Esophagus mucosa (tissue), 1 donor: ENCODE measurements at places on chromosomes 12 and 14.

GRCh38 chr12:30970559-30971197 lies 44.1 kb downstream of the TSPAN11 start:
- peak; percentile 50 for ATAC-seq

- ATAC-seq: no peak
These were observed 26.1 kb upstream of the STAC3 start for GRCh38 chr12:57276935-57277563.

DNA sequence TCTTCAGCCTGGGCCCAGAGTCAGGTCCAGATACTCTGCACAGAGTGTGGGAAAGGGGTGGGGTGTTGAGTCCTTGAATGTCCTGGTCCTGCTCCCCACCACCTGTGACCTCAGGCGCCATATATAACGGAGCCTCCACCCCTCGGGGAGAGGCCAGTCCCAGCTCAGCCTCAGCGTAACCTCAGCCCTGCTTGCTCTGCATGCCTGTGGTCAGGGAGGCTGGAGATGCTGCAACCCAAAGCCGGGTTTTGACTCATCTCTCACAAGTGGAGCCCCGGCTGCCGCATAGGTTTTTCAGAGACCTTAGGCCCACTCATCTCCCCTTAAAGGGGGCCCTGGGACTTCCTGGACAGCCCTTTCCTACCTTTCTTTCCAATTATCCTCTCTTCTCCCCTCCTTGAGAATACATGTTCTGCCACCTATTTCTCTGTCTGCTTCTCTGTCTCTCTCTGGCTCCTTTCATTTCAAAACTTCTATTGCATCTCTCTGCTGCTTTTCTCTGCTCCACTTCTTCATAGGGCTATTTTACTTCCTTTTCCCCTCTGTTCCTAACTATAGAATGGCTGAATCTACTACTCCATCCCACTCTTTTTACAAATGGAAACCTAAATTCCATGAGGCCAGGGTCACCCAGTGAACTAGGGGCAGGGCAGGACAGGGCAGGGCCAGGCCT lies 1.2 kb downstream of the ITGB7 start:
- ATAC-seq: peak; percentile 13

- no peak for ATAC-seq
These were observed 44.5 kb downstream of the LRRC9 start for GRCh38 chr14:59964251-59965007.

DNA sequence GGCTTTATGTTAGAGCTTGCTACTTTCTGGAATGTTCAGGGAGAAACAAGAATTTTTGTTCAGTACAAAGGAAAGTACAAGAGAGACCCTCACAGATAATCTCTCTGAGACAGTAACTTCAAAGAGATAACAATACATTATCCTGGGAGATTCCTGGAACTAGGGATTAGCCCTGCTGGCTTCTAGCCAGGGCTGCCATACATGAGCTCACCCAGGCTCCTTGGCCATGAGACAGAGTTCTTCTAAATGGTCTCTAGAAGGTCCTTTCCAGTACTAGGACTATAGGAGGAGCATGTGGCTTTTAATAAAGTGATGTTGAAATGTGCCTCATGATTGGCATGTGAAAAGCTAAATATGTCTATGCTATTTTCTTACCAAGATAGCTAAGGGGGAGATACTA lies 342.5 kb downstream of the EMP1 start:
- ATAC-seq: no peak

DNA sequence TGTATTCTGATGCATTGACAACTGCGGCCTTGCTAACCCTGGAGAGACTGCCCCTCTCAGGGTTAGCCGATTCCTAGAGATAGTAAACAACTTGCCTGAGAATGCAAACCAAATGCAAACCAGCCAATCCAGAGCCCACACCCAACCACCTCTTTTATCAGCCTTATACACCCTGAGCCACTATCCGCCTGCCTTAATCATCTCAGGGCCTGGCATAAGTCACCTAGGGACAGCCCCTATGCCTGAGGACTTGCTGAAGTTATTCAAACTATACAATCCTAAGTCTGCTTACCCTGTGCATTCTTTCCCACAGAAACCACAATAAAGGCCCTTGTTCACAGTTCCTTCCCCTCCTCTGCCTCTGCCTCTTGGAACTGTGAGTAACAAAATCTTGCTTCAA lies 177.2 kb downstream of the KCNA5 start:
- peak; percentile 48 for ATAC-seq

- no peak for ATAC-seq
These were observed 25.5 kb downstream of the SERPINA11 start for GRCh38 chr14:94427016-94427613.

DNA sequence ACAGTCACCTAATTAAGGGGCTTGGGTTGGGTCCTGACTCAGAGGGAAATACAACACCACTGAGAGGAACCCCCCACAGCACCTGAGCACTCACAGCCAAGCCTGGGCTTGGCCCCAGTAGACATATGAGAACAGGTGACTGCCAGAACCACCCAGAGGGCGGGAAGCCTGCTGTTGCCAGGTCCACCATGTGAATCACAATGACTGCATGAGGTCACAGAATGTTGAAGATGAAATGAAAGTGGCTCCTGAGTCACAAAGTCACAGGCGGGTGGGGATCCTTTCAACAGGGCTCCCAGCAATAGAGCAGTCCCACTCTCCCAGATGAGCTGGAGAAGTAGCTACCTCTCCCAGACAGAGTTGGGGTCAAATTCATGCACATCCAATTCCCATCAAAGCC lies at the start of gene LRRC74A:
TSS of gene LRRC74A (plus strand) at position 287 of the 400 bp plus-strand sequence. CDS start 290 bp downstream, outside the sequence.
- peak; percentile 73 for ATAC-seq

DNA sequence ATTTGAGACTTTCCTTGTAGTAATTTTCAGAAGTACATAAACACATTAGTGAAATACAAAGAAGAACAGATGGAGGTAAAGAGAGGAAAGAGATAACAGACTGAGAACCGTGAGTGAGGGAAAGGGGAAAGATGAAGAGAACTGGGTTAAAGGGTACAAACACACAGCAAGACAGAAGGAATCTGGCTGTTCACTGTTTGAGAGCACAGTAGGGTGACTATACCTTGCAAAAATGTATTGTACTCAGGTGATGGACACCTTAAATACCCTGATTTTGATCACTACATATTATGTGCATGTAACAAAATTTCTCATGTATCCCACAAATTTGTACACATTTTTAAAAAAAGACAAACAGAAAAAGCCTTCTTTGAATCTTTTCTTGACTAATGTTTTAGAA lies 2.7 kb upstream of the TRHDE start:
- ATAC-seq: no peak

DNA sequence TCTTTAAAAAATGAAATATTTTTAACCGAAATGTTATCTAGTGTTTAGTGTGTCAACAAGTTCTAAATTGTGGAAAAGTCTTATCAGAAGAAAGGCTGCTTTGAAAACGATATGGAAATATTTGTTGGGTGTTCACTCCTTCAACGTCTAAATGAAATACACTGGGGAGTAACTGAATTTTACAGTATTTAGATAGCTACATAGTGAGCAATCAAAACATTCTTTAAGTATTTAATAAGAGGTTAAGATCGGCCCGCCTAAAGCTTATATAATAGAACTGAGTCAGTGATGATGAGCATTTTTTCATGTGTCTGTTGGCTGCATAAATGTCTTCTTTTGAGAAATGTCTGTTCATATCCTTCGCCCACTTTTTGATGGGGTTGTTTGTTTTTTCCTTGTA lies 228.3 kb downstream of the RAD51B start:
- ATAC-seq: no peak

DNA sequence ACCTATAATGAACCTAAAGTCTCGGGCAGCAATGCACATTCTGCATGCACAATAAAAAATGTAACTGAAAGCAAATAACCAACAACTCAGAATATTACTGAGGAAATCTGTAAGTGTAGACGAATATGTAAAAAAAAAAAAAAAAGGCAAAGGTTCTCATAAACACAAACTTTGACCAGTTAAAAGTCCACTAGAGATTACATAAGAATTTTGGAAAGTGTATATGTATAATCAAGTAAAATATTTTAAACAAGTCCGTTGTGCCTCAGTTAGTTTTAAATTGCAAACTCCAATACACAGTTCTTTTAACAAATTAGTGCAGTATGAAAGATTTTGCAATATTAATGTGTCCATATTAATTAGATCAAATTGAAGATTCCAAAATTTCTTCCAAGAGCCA lies 35.3 kb upstream of the PAPOLA start:
- no peak for ATAC-seq

DNA sequence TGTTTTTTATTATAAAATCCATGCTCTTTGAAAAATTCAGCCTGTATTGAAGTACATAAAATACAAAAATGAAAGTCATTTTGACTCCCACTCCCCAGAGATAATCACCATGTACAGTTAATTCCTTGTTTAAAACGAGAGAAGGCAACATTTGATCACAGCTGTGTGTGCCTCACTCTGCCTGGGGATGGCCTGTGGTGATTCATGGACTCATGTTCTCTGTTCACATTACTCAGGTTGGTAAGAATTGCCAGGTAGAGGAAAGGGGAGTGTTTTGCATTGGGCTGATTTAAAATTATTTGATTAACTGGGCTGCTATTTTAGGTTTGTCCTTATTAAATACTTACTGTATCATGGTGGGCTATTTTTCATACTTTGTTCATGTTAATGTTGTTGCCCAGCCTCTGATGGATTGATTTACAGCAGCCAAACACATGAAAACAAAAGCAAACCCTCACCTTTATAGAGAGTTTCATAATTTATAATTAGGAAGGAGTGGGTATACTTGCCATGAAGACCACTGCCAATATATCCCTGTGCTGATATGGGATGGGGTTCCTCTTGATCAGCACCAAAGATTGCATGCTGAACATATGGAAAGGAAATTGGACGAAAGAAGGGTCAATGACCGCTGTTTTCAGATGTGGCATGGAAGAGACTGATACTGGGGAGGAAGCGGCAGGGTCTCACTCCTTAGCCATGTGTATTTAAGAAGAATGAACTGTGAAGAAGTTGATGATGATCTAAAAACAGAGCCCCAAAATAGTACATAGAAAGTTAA lies 3.0 kb downstream of the ZBTB1 start:
- no peak for ATAC-seq

DNA sequence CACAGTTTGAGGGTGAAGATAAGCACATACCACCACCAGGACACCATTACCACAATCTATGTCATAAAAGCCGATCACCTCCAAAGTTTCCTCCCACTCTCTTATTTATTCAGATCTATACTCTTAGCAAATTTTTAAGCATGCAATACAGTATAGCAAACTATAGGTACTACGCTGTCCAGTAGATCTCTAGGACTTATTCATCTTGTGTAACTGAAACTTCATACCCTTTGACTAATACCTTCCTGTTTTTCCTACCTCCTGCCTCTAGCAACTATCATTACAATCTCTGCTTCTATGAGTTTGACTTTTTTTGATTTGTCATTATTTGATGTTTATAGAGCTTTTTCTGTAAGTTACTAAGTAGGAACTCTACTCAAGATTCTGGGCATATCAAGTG lies 84.5 kb upstream of the MANSC4 start:
- ATAC-seq: no peak

DNA sequence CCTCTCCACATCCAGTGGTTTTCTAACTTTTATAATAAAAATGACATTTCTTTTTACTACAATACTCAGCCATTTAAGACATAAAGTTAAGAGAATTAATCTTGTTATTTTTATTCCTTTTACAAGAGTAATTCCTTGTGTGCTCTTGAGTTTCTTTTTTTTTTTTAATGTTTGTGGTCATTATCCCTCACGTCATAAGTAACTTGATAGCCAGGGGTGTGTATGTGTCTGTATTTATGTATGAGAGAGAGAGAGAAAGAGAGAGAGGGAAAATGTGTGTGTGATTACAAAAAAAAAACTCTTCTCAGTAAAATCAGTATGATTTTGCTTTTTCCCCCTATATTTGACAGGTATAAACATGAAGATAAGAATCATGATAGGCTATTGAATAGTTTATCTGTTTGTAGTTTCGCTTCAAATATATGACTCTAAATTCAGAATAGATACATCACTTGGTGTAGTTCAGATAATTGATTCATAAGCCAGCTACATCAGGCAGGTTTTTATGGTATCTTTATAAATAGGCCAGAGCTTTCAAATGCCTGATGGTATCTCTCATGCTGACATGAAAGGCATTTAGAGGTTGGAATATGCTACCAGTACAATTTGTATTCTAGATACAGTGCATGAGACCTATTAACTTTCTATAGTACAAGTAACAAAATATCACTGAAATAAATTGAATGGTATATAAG lies 34.9 kb downstream of the RERGL start:
- ATAC-seq: no peak
